ENCODE measurements at places on chromosomes 7 and 10. TPM values are rescaled to one million over a fixed set of nuclear protein-coding genes. Genes with fewer than 3 reads are reported as not detected.

The AKR1C8 gene
- total RNA-seq: not detected

The LAMB1 gene
- 348 TPM for total RNA-seq

The CCL24 gene
- total RNA-seq: not detected

The CRTAC1 gene
- total RNA-seq: 0.28 TPM

The NUTM2D gene
- 0.28 TPM for total RNA-seq

The SUMF2 gene
- total RNA-seq: 118 TPM

The PDGFA gene
- 45.4 TPM for total RNA-seq

The TMEM270 gene
- total RNA-seq: not detected

The MMP21 gene
- total RNA-seq: not detected

The STEAP2 gene
- total RNA-seq: 36.9 TPM

The ADCY1 gene
- total RNA-seq: 0.56 TPM

The CPA4 gene
- 24.3 TPM for total RNA-seq

The PRKCQ gene
- total RNA-seq: under 0.01 TPM

The CTAGE6 gene
- 0.58 TPM for total RNA-seq

The ZNF853 gene
- total RNA-seq: 0.19 TPM

The WEE2 gene
- total RNA-seq: not detected

The ADGRA1 gene
- not detected for total RNA-seq

The FKBP6 gene
- total RNA-seq: not detected

The TNS3 gene
- total RNA-seq: 74.7 TPM

The FAM25G gene
- total RNA-seq: not detected

The PTPRE gene
- 1.7 TPM for total RNA-seq

The STAM gene
- total RNA-seq: 16.1 TPM

The TAS2R5 gene
- total RNA-seq: 0.77 TPM

The PODXL gene
- 29.1 TPM for total RNA-seq

The CFAP70 gene
- 0.38 TPM for total RNA-seq

The PRPF18 gene
- total RNA-seq: 43.1 TPM

The KCNIP2 gene
- total RNA-seq: 2.0 TPM

The HOXA5 gene
- 0.85 TPM for total RNA-seq

The VAX1 gene
- not detected for total RNA-seq

The PRSS37 gene
- not detected for total RNA-seq
